ENCODE measurements at places on chromosomes 2 and 18.

- peak; percentile 64 for DNase-seq
These were observed at the start of gene GPR55 for GRCh38 chr2:230924470-230925341. Gene GPR55, minus strand, starts transcription at chr2:230925242. Its CDS starts 14,280 bp downstream, at chr2:230910962.

GRCh38 chr18:80009661-80010550, 21.5 kb upstream of the TXNL4A start:
- DNase-seq = no peak

DNA sequence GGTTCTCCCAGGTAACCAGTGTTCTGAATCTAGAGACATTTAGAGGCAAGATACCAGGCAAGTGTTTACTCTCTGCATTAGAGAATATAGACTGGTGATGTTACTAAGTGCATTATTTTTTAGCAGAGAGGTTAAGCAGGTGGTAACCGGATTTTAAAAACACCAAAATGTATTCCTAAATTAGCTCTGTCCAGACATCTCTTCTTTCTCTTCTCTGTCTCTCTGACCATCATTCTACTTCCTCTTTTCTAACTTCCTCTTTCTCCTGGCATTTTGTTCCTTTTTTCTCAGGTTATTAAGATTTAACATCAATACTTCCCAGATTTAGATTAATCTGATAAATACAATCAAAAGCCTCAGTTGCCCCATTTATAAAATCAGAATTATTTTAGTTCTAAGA, 31.7 kb upstream of the DYNC1I2 start:
- DNase-seq = no peak

GRCh38 chr2:207951734-207952470, 73.4 kb downstream of the PLEKHM3 start:
- DNase-seq = no peak

DNA sequence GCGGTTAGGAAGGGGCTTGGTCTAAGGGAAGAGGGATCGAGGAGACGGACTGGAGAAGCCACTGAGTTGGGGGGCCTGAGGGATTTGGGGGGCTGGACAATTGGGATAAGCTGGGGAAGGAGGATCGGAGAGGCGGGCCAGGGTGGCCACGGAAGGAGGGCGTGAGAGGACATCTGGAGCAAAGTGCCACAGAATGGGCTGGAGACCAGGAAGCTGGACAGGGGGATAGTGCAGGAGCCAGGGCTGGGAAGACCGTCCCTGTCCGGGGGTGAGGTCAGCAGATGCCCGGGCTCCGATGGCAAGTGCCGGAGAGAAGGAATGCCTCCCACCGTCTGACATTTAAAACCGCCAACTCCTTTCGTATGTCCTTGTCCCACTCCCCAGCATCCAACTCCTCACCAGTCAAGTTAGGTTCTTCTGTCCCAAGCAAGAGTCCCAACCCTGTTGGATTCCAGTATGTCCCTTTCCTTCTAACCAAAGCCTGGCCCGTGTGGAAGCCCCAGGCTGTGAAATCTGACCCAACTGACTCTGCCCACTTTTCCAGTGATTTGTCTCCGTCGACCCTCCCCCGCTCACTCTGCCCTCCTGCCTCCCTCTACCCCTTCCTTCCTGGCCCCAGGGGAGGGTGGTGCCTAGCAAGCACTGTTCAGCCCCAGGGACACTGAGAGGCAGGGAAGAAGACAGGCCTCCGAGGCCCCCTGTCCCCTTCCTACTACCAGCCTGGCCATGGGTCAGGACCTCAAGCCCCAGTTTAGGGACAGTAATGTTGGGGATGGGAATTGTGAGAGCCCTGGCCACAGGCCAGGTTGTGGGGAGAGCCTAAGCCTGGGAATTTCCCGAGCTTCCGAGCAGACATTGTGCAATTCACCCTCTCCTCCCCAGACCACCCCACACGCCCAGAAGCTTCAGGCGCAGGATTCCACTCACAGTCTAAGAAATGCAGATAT, 31.5 kb upstream of the TMBIM1 start:
- DNase-seq = no peak

DNA sequence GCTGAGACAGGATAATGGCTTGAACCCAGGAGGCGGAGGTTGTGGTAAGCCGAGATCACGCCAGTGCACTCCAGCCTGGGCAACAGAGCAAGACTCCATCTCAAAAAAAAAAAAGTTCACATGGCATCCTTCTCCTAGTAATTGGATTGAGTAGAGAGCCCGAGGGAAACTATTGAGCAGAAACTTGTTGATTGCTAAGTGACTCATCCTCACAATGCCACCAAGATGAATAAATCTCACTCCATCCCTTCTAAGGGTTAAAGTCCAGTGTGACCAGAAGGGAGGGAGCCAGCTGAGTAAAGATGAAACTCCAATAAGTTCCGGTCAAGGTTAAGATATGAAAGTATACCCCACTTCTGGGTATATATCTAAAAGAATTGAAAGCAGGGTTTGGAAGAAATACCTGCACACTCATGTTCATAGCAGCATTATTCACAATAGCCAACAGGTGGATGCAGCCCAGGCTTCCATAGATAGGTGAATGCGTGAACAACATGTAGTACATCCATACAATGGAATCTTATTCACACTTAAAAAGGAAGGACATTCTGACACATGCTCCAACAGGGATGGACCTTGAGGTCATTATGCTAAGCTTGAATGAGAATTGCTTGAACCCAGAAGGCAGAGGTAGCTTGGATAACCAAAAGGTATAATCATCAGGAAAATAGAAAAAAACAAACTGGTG, 13.0 kb upstream of the FHL2 start:
- no peak for DNase-seq

DNA sequence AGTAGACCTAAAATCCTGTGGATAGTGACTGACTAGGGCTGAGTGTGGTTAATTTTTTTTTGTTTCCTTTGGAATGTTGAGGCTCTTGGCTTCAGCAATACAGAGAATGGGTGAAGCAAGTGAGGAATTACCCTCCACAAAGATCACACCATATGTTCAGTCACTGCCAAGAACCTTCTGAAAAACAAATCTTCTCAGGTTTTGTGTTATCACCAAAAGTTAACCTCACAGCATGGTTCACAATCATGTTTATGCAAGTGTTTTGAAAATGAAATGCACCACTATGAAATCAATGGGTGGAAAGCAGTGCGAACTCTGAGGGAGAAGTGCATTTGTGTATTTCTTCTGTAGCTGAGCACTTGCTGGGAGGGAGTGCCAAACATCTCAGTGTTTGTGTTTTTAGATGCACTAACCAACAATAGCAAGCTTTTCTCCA, 44.4 kb downstream of the SPATS2L start:
- no peak for DNase-seq

GRCh38 chr2:95279435-95280035, 5.3 kb downstream of the PROM2 start:
- no peak for DNase-seq

DNA sequence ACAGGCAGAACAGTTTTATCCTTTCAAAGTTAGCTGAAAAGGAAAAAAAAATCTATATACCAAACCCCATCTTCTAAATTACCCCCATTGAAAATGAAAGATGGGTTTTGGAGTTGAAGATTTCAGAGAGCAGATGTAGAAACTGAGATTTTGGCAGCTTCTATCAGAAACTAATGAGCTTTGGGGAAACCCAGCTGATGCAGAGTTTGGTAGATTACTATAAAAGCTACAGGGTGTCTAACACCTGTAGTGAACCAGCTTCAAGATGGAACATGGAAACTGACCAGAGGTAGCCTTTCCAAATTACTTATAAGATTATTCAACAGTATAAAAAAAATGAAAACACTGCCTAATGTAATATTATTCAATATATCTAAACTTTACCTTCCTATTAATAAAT, 583.1 kb downstream of the XIRP2 start:
- no peak for DNase-seq

DNA sequence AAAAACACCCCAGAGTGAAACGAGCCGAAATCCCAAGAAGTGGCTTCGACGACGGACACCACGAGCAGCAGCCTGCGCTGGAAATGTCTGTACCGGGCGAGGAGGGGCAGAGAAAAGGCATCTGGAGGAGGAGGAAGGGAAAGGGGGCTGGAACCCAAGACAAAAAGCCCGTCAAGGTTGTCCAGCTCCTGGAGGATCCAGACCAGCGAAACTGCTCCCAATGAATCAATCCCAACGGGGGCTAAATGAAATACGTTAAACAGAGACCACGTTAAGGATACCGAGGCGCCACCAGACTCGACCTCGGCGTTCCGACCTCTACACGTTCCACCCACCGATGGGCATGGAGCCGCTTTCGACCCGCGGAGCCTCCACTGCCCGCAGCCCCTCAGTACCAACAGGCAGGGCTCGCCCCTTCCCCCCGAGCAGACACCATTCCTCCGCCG, 400 bp downstream of the CCDC88A start:
- DNase-seq = peak; percentile 4

GRCh38 chr2:180524499-180524898, 455.9 kb upstream of the UBE2E3 start:
- DNase-seq = no peak

DNA sequence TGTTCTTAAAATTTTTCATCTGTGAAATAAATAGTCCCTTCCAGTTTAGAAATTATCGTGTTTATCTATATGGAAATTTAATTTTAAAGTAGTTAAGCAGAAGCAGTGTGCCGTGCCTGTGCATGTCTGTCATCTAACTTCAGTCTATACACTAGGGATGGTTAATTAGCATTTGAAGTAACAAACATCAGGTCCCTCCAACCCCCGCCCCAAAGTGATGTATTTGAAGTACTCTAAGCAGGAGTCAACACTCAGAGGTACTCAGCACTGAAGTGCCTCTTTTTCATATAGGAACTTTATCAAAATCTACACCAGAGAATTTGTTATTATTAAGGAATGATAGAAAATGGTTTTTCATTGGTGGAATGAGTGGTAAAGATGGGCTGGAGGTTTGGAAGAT, 33.0 kb downstream of the LANCL1 start:
- DNase-seq = no peak

GRCh38 chr2:1884933-1885580, 140.7 kb upstream of the PXDN start:
- DNase-seq = no peak

DNA sequence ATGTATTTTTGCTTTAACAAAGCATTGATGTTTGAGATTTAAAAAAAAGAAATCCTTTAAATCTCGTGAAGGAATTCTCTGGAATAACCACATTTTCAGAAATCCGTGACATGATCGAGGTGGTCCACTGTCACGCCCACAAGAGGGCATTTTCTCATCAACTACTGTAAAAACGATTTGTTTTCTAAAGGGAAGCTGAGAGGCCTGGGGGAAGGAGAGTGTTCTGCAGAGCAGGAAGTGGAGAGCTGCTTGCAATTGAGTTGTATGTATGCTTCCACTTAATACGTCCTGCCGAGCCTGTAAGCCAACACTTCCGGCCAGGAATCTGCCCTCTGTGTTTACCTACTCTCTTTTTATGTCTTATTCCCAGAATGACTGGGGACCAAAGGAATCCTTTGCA, 19.4 kb downstream of the KLHL29 start:
- no peak for DNase-seq

GRCh38 chr2:186060744-186061440, 322.3 kb downstream of the FSIP2 start:
- DNase-seq = no peak

- DNase-seq = no peak
These were observed 268.1 kb downstream of the MYO3B start for GRCh38 chr2:170446078-170446477.

GRCh38 chr2:216316743-216317142, 55.5 kb downstream of the MARCHF4 start:
- no peak for DNase-seq

DNA sequence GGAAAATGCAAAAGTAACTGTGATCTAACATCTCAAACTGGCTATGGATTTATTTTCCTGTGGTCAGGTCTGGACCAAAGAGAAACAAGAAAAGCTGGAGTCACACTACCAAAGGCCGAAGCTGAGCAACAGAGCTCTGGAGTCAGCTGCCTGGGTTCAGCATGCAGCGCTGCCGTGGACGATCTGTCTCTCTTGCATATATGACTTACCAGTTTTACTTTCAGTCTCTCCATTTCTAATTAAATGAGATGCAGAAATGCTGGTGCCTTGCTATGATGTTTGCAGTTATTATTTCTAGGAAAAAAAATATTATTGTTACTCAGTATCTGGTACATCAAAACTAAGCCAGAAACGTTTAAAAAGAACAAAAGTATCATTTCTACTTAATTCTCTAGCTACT, 813.2 kb downstream of the RNF144A start:
- peak; percentile 9 for DNase-seq

DNA sequence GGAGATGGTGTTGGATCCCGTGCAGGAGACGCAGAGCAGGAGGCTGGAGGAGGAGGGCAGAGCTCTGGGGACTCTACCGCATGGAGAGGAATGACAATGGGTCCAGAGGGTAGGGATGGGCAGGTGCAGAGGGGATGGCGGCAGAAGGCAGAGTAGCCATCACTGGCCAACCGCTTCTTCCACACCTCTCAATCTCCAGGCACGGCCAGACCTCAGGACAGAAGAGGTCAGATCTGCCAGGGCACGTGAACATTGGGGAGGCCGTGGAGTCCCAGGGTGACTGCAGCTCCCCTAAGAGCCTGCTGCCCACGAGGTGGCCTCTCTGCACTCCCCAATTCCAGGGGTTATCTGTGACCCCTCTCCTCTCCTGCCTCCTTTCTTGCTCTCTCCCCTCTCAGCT, 162.7 kb upstream of the HDAC4 start:
- DNase-seq = no peak

- DNase-seq = no peak
These were observed 41.1 kb downstream of the THNSL2 start for GRCh38 chr2:88211003-88211808.

DNA sequence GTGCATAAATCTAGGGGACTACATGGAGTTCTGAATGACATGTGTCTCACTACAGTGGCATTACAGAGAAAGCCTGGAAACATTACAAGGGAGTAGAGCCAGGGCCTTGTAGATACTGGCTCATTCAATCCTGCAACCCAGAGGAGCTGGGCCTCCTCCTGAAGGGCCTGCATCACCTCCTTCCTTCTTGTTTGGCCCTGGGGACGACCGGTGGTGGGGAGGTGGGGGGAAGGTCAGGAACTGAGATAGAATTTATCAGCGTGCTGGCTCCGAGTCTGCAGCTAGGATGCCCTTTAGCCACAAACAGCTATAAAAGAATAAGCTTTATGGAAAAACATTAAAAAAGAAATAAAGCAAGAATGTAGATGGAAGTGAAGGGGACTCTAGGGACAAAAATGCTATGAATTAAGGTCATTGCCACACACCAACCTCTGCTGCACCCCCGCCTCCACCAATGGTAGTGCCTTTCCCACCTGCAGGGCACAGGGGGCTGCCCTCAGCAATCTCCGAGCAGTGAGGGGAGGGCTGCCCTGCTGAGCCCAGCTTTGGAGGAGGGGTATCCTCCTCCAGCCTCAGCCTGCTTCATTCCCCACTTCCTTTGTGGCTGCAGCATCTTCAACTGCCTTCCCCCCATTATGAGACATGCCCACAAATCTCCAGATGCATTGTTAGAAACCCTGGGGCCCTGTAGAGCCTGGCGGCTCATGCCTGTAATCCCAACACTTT, 149.0 kb downstream of the MSH2 start:
- DNase-seq = no peak

- no peak for DNase-seq
These were observed 12.4 kb upstream of the VAPA start for GRCh38 chr18:9901377-9901776.

GRCh38 chr18:78099979-78100588, 850.4 kb downstream of the GALR1 start:
- DNase-seq = no peak

- no peak for DNase-seq
These were observed 174.9 kb downstream of the ASB1 start for GRCh38 chr2:238601433-238602222.
